ENCODE measurements at places on chromosomes 12 and 14. TPM values are rescaled to one million over a fixed set of nuclear protein-coding genes. Genes with fewer than 3 reads are reported as not detected.

The TRIM9 gene
- under 0.01 TPM for total RNA-seq

The ETFRF1 gene
- total RNA-seq = 22.8 TPM

The NGB gene
- total RNA-seq = not detected

The PPP1R3E gene
- 1.2 TPM for total RNA-seq

The LRRC43 gene
- 11.5 TPM for total RNA-seq

The NAB2 gene
- total RNA-seq = 62.0 TPM

The PLEKHG7 gene
- not detected for total RNA-seq

The RNASE1 gene
- total RNA-seq = not detected

The EPYC gene
- not detected for total RNA-seq

The PTPN6 gene
- not detected for total RNA-seq

The SCAF11 gene
- 56.2 TPM for total RNA-seq

The STXBP6 gene
- total RNA-seq = 18.6 TPM

The IFNG-AS1 gene
- total RNA-seq = not detected

The ZFHX2 gene
- total RNA-seq = 1.9 TPM

The FRS2 gene
- 23.6 TPM for total RNA-seq

The MBIP gene
- 8.4 TPM for total RNA-seq

The GALNT9 gene
- total RNA-seq = 0.29 TPM

The GDF3 gene
- total RNA-seq = not detected

The GPR137C gene
- total RNA-seq = 0.35 TPM

Data from myometrial cell (primary cell).